Thoracic aorta (tissue), 2 donors: ENCODE measurements at places on chromosomes 13 and 19. TPM values are rescaled to one million over a fixed set of nuclear protein-coding genes. Genes with fewer than 3 reads are reported as not detected.
A peak's percentile ranks its signal among the peaks of the same experiment; 100 is the strongest.

CAPS gene
- total RNA-seq = 8.5 TPM

DNA sequence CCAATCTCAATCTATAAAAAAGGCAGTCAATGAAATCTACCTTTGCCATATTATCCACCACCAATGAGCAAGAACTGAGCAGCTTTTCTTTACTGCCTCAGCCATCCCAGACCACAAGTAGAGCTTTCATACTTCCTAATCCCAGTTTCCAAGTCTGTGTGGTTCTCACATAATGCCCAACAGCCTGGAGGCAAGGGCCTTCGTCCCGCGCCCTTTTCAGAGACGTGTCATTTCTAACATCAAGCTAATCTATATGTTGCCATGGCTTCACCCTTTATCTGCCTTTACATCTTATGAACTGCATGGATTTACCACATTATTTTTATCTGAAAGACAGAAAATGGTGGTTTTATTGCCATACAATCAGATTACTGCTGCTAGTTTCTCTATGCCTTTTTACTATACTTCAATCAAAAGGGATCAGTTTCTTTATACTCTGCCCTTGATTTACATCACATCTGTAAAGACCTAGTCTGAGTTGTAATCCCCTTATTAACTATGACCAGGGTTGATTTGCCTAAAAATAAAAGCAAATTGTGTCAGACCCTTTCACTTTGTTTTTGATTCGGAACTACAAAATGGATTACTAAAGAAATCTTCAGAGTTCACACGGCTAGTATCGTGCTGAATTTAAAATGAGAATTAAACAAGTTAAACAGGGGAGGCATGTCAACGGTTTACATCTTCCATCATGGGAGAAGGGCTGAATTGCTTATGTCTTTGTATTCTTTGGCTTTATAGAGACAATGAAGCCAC lies 5.9 kb downstream of the EFNB2 start:
- peak overlapping the region; percentile 55 for H3K27ac ChIP-seq
- no peaks in the 10 kb centered on the region for H3K36me3 ChIP-seq
- peaks cover 42% of the 10 kb centered on the region for H3K4me1 ChIP-seq

- H3K27ac ChIP-seq = no peak overlapping the region
- no peak for DNase-seq
- peaks cover 7% of the 10 kb centered on the region for H3K4me1 ChIP-seq
- H3K4me3 ChIP-seq = no peak overlapping the region
These were observed 5.9 kb downstream of the SLAIN1 start for GRCh38 chr13:77703408-77703807.

DNA sequence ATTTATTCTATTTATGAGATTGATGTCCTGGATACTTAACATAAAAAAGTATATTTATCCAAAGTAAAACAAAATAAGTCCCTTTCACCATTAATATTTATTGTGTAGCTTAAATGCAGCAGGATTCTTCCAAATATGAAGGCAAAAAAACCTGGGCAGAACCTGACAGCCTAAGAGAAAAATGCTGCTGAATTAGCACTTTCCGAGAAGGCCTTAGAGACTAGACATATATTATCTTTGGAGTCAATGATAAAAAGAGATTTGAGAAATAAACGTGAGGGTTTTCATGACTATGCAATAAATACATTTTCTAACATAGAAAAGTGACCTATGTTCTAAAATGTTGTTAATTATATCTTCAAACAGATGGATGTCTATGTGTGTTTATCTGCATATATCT lies 566.9 kb downstream of the PCDH9 start:
- DNase-seq = no peak
- no peaks in the 10 kb centered on the region for H3K27me3 ChIP-seq
- H3K27ac ChIP-seq = no peak overlapping the region
- no peak overlapping the region for H3K4me3 ChIP-seq
- H3K4me1 ChIP-seq = no peaks in the 10 kb centered on the region
- no peaks in the 10 kb centered on the region for H3K36me3 ChIP-seq

- DNase-seq = no peak
- no peaks in the 10 kb centered on the region for H3K36me3 ChIP-seq
- H3K27me3 ChIP-seq = peaks cover 55% of the 10 kb centered on the region
These were observed 865 bp upstream of the CRLF1 start for GRCh38 chr19:18607226-18608101.
